T-helper 17 cell (primary cell): ENCODE measurements at places on chromosomes 6 and 20. TPM values are rescaled to one million over a fixed set of nuclear protein-coding genes. Genes with fewer than 3 reads are reported as not detected.
A peak's percentile ranks its signal among the peaks of the same experiment; 100 is the strongest.

PAX1 gene
- not detected for total RNA-seq

TMEM170B gene
- 1.3 TPM for total RNA-seq

DSTN gene
- total RNA-seq, result 46.5 TPM

RPS6KA2 gene
- total RNA-seq, result 5.9 TPM

GRCh38 chr6:111520524-111520923, 37.5 kb upstream of the REV3L start:
- H3K36me3 ChIP-seq, result no peaks in the 10 kb centered on the region
- peaks cover 23% of the 10 kb centered on the region for H3K4me1 ChIP-seq
- no peak overlapping the region for H3K27ac ChIP-seq
- H3K4me3 ChIP-seq, result no peak overlapping the region

- H3K4me1 ChIP-seq, result peaks cover 26% of the 10 kb centered on the region
- no peaks in the 10 kb centered on the region for H3K27me3 ChIP-seq
- DNase-seq, result no peak
- H3K36me3 ChIP-seq, result no peaks in the 10 kb centered on the region
- no peak overlapping the region for H3K4me3 ChIP-seq
These were observed 33.2 kb downstream of the SERPINB6 start for GRCh38 chr6:2938004-2938631.

GRCh38 chr6:156589281-156589680, 187.9 kb upstream of the ARID1B start:
- peaks cover 25% of the 10 kb centered on the region for H3K27me3 ChIP-seq
- H3K36me3 ChIP-seq, result no peaks in the 10 kb centered on the region
- H3K4me1 ChIP-seq, result no peaks in the 10 kb centered on the region
- H3K4me3 ChIP-seq, result no peak overlapping the region
- DNase-seq, result no peak

DNA sequence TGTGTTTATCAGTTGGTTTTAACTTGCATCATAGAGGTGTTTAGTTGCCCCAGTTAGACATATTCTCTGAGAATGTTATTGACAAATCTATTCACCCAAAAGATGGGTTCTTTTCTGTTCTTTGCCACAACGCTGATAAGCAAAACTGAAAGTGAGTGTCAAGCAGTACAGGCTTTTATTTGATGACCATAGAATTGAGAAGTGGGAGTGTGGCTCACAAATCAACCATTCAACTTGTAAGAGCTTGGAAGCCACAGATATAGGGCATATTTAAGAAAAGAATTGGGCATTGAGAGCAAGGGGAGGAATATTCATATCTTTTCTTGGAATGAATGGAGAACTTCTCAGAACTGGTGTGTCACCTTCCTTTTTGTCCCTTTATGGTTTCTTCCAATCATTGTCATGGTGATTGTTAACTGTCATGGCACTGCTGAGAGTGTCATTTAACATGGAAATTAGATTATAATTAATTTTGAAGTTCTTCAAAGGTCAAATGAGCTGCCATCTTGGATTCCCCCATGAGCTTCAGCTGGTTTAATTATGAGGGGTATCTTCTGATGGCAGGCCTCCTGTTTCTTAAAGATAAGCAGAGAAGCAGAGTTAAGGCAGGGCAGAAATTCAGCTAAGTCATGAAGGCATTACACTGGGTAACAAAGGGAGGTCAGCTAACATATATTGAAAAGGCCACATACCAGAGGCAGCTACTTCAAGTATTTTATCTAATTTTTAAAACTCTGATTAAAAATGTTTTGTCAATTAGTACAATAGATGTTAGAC, 254.0 kb upstream of the HTR1E start:
- no peaks in the 10 kb centered on the region for H3K27me3 ChIP-seq
- H3K27ac ChIP-seq, result no peak overlapping the region
- no peaks in the 10 kb centered on the region for H3K36me3 ChIP-seq
- H3K4me3 ChIP-seq, result no peak overlapping the region

DNA sequence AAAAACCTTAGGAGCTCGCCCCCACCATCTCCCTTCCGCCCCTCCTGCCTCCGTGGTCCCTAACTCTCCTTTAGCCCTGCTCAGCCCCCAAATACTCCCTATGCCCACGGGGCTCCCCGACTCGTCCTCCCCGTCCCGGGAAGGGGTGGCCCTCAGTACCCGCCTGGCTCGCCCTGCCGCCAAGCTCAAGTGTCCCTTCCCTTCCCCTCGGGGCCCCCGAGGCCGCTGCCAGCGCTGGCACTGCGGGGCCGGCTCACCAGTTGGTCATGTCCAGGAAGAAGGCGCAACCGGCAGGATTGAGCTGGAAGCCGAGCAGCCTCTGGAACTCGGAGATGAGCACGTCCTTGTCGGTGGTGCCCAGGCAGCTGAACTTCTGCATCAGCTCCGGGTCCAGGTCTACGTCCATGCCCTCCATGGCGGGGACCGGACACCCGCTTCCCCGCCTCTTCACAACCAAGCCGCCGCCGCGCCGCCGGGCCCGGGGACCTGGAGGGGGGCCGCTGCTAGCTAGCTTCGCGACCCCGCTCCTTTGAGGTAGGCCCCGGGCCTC, 303 bp downstream of the ILRUN start:
- DNase-seq, result no peak
- H3K4me1 ChIP-seq, result peaks cover 36% of the 10 kb centered on the region
- H3K36me3 ChIP-seq, result peaks cover 4% of the 10 kb centered on the region
- peak overlapping the region; percentile 95 for H3K4me3 ChIP-seq
- no peaks in the 10 kb centered on the region for H3K27me3 ChIP-seq

- H3K4me1 ChIP-seq, result no peaks in the 10 kb centered on the region
- no peak overlapping the region for H3K27ac ChIP-seq
- DNase-seq, result no peak
- no peaks in the 10 kb centered on the region for H3K36me3 ChIP-seq
These were observed 38.1 kb downstream of the FAM50B start for GRCh38 chr6:3887150-3887700.

DNA sequence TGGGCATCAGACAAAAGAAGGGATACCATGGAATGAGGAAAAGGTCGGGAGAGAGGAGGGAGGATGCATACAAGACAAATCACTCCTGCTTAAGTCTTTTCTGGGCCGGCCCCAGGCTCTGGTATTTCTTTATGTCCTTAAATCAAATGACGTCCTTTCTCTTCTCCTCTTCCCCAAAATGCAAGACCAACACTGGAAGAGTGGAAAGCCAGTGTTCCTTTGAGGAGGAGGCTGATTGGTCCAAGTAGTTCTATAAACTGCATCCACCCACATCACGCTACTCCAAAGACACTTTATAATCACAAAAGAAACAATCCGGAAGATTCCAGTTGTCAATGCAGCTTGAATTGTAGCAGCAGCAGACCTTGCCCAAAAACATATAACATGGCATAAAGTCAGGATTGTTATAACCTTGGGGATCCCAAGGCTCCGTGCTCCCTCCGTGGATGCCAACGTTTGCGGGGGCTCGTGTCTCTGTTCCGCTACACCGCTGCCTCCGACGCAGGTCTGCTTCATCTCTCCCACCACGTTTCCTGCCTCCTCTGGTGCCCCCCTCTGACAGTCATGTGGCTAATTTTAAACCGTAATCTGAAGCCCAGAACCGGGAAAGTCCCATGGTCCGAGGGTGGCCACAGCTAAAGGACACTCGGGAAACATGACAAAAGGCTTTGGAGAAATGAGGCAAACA, 47.1 kb downstream of the MCUR1 start:
- no peak for DNase-seq
- H3K27ac ChIP-seq, result peak overlapping the region; percentile 75
- H3K4me3 ChIP-seq, result peak overlapping the region; percentile 85
- no peaks in the 10 kb centered on the region for H3K36me3 ChIP-seq
- H3K4me1 ChIP-seq, result peaks cover 29% of the 10 kb centered on the region
- H3K27me3 ChIP-seq, result no peaks in the 10 kb centered on the region

DNA sequence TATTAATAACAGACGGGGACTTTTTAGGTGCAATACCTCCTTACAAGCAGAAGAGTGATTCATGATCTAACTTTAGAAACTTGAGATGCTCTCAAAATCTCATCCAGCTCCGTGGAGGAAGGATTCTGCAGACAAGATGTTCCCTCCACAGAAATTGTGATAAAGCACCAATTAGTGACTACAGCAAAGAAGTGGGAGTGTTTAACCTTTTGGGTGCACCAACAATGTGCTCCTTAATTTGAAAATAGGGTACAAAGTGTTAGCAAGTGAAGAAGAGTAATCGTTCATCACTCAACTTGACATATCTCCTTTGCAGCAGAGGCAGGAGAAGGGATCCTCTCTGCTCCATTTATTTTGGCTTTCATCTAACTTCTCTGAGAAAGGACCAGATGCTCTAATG, 22.8 kb upstream of the SCP2D1 start:
- H3K4me1 ChIP-seq, result peaks cover 8% of the 10 kb centered on the region
- no peak overlapping the region for H3K27ac ChIP-seq
- peaks cover 23% of the 10 kb centered on the region for H3K27me3 ChIP-seq
- H3K4me3 ChIP-seq, result no peak overlapping the region

DNA sequence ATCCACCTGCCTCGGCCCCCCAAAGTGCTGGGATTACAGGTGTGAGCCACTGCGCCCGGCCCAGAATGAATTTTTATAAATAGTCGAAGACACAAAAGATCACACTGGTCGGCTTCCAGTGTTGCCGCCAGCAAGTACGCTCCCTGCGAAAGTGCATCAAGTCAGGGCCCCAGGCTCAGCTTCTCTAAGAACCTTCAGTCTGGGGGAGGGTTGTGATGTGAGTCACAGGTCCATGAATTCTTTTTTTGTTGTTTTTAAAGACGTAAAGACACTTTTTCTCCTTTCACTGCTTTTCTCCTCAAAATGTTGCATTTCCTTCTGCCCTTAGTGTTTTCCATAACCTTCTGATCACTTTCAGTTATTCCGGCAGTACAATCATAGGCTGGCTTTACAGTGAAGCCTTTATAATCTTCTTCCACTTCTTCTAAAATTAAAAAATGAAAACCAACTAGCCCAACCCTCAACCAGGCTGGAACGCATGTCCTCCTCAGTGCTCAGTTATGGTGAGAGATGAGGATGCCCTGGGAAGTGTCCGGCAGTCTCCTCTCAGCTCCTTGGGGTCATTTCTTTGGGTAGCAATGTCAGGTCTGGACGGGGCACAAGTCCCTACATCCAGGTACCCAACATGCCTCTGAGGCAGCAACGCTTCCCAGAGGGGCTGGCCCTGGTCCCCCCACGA, 66.6 kb downstream of the CSE1L start:
- no peak overlapping the region for H3K4me3 ChIP-seq
- peaks cover 3% of the 10 kb centered on the region for H3K4me1 ChIP-seq
- peaks cover 12% of the 10 kb centered on the region for H3K36me3 ChIP-seq
- no peak for DNase-seq
- H3K27me3 ChIP-seq, result no peaks in the 10 kb centered on the region

DNA sequence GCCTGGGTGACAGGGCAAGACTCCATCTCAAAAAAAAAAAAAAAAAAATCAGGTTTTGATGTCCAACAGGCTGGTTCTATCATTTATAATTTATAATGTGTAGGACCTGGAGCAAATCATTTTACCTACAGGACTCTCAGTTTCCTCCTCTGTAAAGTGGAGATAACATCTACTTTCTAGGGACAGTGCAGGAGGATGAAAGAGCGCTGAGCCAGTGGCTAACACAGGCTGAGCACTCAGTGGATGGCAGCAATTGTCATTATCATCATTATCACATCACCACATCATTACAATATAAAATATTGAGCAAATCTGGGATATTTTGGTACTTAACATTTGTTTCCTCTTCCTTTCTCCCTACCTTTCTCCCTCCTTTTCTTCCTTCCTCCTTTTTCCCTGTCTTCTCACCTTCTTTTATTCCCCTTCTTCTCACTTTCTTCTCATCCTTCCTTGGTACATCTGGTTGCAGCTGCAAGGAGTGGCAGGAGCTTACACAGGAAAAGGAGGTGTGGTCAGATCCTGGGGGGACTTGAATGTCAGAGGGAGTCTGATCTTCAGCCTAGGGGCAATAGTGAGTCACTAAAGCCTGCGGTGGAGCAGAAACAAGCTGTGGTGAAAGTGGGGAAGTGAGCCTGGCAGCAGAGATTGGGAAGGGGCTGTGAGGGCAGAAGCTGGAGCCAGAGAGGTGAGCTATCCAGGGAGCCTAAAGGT, 24.6 kb upstream of the CTNNBL1 start:
- peaks cover 4% of the 10 kb centered on the region for H3K36me3 ChIP-seq
- H3K4me3 ChIP-seq, result no peak overlapping the region
- DNase-seq, result no peak
- peaks cover 45% of the 10 kb centered on the region for H3K27me3 ChIP-seq
- no peak overlapping the region for H3K27ac ChIP-seq

- H3K27ac ChIP-seq, result no peak overlapping the region
- no peak for DNase-seq
- no peaks in the 10 kb centered on the region for H3K27me3 ChIP-seq
- H3K4me1 ChIP-seq, result peaks cover 17% of the 10 kb centered on the region
- peaks cover 2% of the 10 kb centered on the region for H3K36me3 ChIP-seq
These were observed 128.5 kb downstream of the BCAS1 start for GRCh38 chr20:53941680-53942471.

GRCh38 chr6:8063761-8064637, at the start of gene BLOC1S5:
BLOC1S5 (minus strand) TSS chr6:8064389; CDS start chr6:8064376, 13 bp downstream.
- H3K27ac ChIP-seq, result peak within 1 kb of the TSS; percentile 92
- DNase-seq, result peak; percentile 91
- H3K36me3 ChIP-seq, result peaks cover 7% of the 10 kb centered on the region
- no peaks in the 10 kb centered on the region for H3K27me3 ChIP-seq

GRCh38 chr6:117381749-117382148, 44.0 kb downstream of the ROS1 start:
- H3K4me1 ChIP-seq, result no peaks in the 10 kb centered on the region
- no peak overlapping the region for H3K27ac ChIP-seq
- peaks cover 17% of the 10 kb centered on the region for H3K27me3 ChIP-seq
- no peak for DNase-seq
- H3K4me3 ChIP-seq, result no peak overlapping the region

DNA sequence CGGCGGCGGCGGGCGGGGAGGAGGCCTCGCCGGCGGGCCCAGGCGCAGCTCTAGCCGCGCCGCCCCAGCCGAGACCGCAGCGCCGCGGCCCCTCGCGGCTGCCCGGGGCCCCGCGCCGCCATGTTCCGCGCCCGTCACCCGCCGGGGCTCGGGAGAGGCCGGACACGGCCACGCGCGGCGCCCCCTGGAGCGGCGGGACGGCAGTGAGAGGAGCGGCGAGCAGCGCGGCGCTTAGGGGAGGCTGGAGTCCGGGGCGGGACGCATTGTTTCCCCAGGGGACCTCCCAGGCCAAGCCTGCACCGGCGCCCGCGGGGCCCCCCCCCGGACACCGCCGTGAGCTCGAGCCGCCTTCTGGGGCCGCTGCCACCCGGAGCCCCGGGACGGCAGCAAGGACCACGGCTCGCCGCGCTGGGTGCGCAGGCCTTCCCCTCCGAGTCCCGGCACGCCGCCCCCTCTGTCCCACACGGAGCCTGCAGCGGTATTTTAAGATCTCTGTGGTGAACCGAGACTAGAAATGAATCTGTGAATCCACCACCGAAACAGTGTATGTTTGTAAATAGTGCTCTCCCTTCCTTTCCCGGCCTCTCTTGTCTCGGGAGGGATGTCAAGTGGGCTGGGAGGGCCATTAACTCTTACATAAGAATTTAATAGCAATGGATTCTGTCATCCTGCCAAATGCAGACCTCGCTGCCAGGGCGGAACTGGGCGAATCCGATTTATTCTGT, 424 bp upstream of the KIF13A start:
- H3K4me1 ChIP-seq, result peaks cover 19% of the 10 kb centered on the region
- H3K27ac ChIP-seq, result peak overlapping the region; percentile 32
- peak; percentile 8 for DNase-seq
